ENCODE measurements at places on chromosomes 3 and 15.

GRCh38 chr3:127982155-127982554, 67.1 kb downstream of the KBTBD12 start:
- no peak for DNase-seq

- DNase-seq: no peak
Measured at GRCh38 chr15:101288905-101289513, 6.0 kb downstream of the SNRPA1 start.

GRCh38 chr15:63893866-63894661, 60.3 kb upstream of the HERC1 start:
- DNase-seq: no peak

GRCh38 chr3:46838301-46838700, 24.9 kb downstream of the MYL3 start:
- no peak for DNase-seq

GRCh38 chr3:46898321-46899150, 21.0 kb downstream of the PTH1R start:
- DNase-seq: no peak

GRCh38 chr3:77236118-77236517, 196.2 kb downstream of the ROBO2 start:
- no peak for DNase-seq

DNA sequence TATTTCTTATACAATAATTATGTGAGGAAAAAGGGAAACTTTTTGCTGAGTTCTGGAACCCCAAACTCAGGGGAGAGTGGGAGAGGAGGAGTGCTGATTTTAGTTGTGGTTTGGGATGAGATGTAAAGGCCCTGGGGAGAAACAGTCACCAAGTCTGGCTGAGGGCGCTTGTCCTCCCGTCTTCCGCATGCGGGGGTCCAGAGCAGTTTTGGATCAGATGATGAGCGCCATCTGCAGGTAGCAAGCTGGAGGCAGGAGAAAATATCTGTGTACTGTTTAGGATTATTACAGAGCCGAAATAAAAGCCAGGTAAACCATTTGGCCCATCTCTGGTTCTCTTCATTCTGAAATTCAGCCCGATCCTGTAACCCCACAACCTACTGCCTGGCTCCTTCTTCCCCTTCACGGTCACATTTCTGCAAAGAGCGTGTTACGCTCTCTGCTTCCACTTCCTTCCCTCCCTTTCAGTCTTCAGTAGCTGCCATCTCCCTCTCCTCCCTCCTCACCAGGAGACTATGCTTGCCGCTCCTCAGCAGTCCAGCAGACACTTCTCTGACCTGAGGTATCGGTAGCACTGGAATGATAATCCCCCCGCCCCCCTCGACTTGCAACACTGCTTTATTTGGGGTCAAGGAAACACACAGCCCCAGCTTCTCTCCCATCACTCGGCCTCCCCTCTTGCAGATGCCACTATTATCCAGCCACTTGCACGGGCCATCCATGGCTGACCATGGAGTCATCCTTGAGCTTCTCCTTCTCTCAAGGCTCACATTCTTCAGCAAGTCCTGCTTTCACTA, 1.4 kb upstream of the PARP14 start:
- peak; percentile 17 for DNase-seq

DNA sequence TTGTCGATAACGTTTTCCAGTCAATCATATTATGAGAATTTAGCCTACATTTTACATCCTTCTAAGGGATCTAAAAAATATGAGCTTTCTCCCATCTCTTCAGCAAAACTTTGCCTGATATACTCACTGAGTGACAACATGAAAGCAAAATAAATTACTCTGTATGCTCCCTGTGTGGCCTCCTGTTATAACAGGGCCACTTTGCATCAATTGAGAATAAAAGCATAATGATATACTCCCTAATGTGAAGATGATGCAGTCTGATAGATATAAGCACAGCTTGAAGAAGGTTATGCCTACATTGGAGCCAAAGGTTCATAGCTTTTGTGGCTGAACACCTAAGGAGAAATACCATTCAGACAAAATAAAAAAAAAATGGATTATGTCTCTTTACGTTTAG, 561.3 kb upstream of the ZNF717 start:
- DNase-seq: no peak

GRCh38 chr3:113551820-113552219, 19.5 kb downstream of the SIDT1 start:
- DNase-seq: no peak

DNA sequence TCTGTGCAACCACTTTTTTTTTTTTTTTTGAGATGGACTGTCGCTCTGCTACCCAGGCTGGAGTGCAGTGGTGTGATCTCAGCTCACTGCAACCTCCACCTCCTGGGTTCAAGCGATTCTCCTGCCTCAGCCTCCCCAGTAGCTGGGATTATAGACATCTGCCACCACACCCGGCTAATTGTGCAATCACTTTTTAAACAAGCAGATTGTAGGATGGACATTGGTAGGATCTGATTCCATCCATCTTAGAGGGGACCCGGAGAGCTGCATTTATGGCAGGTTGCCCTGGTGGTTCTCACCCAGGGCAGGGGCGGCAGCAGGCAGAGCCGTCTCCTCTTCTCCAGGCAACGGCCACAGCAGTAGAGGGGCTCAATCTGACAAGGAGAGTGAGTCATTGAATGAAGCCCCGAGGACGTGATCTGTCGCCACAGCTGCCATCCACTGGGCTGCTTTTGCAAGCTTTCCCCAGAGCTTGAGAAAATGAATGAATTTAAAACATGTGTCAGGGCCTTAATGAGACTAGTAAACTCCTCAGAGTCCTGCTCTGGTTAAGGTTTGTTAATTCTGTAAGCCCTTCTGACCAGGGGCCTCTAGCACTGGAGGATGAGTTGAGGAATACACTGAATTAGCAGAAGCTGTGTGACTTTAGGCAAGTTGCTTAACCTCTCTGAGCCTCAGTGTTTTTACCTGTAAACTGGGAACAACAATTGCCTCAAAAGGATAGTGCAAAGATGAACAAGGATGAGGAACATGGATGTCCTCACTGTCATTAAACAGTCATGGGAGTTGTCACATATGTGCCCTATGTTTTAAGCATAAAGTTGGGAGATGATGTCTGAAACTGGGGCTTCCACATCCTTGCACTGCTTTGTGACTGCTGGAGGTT, 129.1 kb downstream of the ASB7 start:
- no peak for DNase-seq

- no peak for DNase-seq
Measured at GRCh38 chr15:77168616-77169015, 97.7 kb upstream of the TSPAN3 start.

DNA sequence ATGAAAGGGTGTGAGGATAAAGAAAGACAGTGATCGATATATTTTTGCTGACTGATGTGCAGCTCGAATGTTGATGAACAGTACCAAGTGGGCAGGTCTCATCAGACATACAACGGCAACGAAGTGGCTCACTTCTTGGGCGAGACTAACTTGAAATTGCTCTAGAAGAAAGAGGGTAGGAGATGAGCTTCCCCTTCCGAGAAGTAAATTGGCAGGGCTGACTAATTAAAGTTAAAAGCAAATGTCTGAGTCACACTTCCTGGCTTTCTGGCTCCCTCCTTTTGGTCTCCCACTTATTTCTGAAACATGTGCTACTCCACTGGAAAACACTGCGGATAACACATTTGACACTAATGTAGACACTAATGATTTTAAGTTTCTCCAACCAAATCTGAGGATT, 228.3 kb downstream of the ABHD5 start:
- no peak for DNase-seq

DNA sequence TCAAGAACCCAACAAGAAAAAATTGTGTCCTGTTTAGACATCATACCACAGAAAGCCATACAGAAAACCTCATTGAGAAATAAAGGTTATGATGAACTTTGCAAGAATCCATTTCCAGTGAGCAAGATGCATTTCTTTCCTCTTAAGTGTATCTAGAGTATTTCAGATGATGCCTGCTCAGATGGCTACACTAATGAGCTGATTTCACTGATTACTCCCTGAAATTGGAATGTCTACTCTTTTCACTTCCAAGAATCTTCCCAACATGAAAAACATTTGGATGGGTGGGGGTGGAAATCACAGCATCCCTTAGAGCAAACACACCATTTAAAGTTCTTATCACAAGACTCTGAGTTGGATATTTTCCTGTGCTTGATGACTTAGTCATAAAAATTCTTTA, 41.4 kb upstream of the IL12A start:
- DNase-seq: no peak

DNA sequence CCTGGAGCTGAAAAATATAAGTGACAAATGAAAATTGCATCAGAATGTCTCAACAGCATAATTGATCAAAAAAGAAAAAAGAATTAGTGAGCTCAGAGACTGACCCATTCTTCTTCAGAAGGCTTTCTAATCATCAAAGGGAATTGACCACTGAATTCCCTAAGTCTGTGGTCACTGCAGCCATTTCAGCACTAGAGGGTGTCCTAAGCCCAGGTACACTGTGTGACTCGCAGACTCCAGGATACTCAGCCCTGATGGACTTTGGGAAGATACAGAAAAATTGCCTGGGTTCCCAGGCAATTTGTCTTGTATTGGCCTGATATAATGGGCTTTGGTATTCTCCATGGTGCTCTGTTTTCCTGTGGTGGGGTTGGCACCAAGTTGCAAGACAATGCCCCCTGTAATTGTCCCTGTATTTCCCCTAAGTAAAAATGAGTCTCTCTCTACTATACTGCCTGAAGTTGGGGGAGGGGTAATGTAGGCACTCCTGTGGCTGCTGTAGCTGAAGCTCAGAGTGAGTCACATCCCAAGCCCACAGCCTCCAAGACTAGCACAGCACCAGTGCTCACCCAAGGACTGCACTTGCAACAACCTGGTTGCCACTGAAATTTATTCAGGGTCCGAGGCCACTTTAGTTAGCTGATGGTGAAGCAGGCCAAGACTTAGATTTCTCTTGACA, 256.0 kb upstream of the STAC start:
- no peak for DNase-seq

- no peak for DNase-seq
Measured at GRCh38 chr15:63109920-63110319, 11.7 kb upstream of the LACTB start.

- no peak for DNase-seq
Measured at GRCh38 chr3:130677343-130677742, 69.3 kb downstream of the PIK3R4 start.

DNA sequence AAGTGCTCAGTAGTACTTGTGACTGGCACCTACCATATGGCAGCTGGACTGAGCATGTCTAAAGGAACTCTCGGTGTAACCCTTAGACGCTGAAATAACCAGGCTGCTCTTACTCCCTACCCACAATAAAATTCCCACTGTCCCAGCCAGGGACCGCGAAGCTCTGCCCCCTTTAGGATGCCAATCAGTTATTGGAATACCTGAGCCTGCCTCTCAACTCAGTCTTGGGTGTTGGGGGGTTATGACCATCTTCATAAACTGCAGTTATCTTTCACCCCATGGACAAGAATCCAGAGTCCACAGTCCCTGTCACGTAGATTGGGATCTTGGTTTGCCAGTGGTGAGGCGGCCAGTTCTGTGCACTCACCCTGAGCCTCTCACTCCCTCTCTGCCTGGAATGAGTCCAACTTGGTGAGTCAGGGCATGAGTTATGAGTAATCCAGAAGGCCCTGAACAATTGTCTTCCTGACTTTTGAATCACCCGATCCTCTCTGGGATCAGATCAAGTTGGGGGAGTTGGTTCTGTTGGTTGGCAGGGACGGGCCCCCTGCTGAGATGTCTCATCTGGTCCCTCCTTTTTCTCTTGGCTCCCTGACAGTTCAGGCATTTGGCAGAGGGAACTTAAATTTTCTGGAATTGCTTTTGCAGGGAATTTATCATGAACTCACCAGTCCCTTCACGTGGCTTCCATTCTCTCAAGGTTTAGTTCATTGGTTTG, 120.1 kb upstream of the UBE2E1 start:
- DNase-seq: peak; percentile 94

- DNase-seq: no peak
Measured at GRCh38 chr3:188137051-188137450, 16.9 kb upstream of the LPP start.

- no peak for DNase-seq
Measured at GRCh38 chr3:106765342-106765741, 611.9 kb upstream of the CCDC54 start.

DNA sequence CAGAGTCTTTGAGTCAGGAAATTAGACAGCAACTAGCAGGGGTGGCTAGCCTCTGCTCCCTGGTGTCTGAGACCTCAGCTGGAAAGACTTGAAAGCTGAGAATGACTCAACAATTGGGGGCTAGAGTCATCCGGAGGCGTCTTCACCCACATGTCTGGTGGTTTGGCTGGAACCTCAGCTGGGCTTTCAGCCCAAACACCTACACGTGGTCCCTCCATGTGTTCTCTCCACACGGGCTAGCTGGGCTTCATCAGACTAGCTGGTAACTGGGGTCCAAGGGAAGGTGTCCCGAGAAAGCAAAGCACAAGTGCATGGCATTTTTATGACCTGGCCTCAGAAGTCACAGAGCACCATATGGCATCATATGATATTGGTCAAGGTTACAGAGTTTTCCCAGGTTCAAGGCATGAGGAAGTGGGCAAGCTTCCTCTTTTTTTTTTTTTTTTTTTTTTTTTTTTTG, 19.9 kb upstream of the ABHD2 start:
- peak; percentile 64 for DNase-seq

DNA sequence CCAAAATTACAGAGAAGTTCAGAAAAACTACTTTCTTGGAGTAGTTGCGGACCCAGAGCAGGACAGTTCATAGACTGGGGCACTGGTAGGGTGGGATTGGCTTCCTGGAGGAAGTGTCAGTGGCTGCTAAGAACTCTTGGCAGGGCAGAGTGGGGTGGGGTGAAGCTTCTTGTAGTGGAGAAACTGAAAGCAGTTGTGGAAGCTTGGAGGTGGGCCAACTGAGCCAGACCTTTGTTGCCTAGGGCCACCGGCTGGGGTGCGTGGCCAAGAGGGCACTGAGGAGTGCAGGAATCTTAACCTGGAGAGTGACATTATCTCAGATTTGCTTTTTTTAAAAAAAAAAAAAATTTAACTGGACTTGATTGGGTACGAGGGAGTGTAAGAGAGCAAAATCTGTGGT, 3.1 kb downstream of the KAT2B start:
- DNase-seq: peak; percentile 53

- no peak for DNase-seq
Measured at GRCh38 chr3:48141604-48142137, 46.5 kb downstream of the CDC25A start.

DNA sequence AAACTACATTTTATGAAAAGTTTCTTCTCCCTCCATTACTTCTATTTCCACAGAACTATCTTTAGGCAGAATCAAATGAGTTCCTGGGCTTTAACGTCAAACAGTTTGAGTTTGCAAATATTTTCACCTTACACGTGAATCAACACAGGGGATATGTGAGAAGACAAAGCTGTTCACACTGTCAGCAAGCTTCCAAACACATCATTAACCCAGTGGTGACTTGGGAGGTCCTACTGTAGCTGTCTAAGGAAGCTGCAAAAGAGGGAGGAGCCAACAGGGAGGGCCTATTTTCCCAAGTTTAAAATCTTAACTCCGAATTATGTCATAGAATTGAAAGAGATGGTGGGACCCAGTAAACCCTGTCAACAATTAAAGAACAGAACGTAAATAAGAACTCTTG, 337.8 kb upstream of the DNAJC19 start:
- no peak for DNase-seq
